Left lung (tissue), 14 donors: ENCODE measurements at places on chromosomes 6 and 20. TPM values are rescaled to one million over a fixed set of nuclear protein-coding genes. Genes with fewer than 3 reads are reported as not detected.
A peak's percentile ranks its signal among the peaks of the same experiment; 100 is the strongest.

Gene AVP
- polyA plus RNA-seq: not detected

Gene TRPC4AP
- 57.8 TPM for polyA plus RNA-seq

GRCh38 chr6:25564943-25565342 lies 87.1 kb upstream of the SCGN start:
- H3K27me3 ChIP-seq: no peaks in the 10 kb centered on the region
- no peak overlapping the region for H3K27ac ChIP-seq

DNA sequence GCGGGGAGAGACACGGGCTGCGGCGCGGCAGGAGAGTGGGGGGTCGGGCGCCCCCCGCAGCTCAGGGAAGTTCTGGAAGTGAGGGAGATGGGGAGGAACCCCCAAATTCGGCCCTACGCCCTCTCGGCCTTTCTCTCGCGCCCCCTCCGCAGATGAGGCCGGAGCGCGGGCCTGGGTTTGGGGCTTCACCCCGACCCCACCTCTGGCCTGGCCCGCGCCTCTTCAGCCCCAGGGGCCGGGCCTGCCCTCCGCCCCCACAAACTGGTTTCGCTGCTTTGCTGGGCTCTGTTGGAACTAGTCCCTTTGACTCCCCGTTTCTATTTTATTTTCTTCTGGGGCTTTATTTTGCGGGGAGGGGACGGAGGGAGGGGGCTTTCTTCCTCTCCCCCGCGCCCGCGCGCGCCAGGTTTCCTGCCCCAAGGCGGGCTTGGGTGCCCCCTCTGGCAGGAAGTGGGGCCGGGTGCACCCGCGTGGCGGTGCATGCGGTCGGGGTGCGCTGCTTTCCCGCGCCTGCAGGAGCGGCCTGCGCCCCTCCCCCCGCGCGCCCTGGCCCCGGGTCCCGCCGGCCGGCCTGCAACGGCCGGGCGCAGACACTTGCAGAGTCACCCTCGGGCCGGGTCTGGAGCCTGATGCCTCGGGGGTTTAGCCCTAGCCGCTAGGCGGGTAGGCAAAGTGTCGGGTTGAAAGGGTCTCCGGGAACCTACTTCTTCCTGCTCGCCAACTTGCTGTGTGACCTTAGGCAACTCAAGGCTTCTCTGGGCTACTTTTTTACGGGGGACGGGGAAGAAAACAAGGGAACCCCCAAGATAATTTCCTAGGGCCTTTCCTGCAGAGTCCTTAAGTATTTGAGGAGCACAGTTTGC lies 1.3 kb downstream of the HMGA1 start:
- peaks cover 30% of the 10 kb centered on the region for H3K36me3 ChIP-seq
- H3K4me1 ChIP-seq: peaks cover 6% of the 10 kb centered on the region
- peak; percentile 17 for DNase-seq

- H3K27me3 ChIP-seq: no peaks in the 10 kb centered on the region
- H3K36me3 ChIP-seq: no peaks in the 10 kb centered on the region
These were observed 236.7 kb downstream of the TENT5A start for GRCh38 chr6:81515562-81516453.

Gene SAPCD1
- polyA plus RNA-seq: 7.9 TPM

DNA sequence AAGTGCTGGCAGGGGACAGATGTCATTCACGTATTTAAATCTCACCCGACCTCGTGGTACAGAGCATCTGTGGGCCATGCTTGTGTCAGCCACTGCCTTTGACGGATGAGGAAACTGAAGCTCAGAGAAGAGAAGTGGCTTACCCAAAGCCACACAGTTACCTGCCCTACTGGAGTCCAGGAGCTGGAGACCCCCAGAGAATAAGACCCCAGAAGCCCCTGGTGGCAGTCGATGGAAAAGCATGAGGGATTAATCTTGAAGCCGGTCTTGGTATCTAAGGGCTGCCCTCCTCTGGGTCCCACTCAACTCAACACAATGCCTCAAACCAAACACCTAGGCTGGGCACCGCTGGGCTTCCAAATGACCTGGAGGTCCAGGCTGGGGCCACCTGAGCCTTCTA lies 83.1 kb downstream of the GRM4 start:
- no peaks in the 10 kb centered on the region for H3K4me1 ChIP-seq
- no peaks in the 10 kb centered on the region for H3K27me3 ChIP-seq
- no peaks in the 10 kb centered on the region for H3K36me3 ChIP-seq
- no peak overlapping the region for H3K4me3 ChIP-seq

Gene PAK1IP1
- polyA plus RNA-seq: 21.4 TPM

Gene YIPF3
- polyA plus RNA-seq: 123 TPM

Gene BPIFB1
- polyA plus RNA-seq: not detected

DNA sequence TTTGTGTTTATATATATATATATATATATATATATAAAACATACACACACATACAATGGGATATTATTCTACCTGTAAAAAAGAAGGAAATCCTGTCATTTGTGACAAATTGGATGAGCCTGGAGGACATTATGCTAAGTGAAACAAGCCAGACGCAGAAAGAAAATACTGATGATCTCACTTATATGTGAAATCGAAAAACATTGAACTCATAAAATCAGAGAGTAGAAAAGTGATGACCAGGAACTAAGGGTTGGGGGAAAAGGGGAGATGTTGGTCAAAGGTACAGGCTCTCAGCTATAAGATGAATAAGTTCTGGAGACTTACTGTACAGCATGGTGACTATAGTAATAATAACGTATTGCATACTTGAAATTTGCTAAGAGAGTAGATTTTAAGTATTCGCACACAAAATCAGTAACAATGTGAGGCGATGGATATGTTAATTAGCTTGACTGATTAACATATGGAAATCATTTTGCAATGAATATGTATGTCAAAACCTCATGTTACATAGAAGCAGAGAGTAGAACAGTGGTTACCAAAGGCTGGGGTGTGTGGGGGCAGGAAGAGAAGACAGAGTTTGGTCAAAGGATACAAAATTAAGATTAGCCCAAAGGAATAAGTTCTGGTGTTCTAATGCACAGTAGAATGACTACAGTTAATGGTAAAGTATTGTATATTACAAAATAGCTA lies 92.3 kb upstream of the PHACTR1 start:
- H3K27ac ChIP-seq: no peak overlapping the region
- no peak overlapping the region for H3K4me3 ChIP-seq
- no peaks in the 10 kb centered on the region for H3K27me3 ChIP-seq
- no peaks in the 10 kb centered on the region for H3K4me1 ChIP-seq
- no peak for DNase-seq

DNA sequence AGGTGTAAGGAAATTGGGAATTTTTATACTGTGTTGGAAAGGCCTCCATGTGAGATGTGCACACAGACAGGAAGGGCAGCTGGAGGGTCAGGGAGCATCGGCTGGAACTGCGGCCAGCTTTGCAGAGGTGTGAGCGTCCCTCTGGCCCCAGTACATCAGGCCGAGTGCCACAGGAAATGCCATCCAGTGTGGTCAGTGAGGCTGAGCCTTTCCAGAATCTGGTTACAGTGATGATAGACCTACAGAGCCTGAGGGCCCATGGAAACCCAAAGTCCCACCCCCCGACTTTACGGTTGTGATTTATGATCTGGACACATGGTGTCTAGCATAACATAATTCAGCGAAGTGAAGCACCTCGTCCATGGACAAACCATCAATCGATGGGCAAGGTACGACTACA lies 137.3 kb upstream of the PDE10A start:
- no peak for DNase-seq
- no peak overlapping the region for H3K4me3 ChIP-seq
- no peaks in the 10 kb centered on the region for H3K36me3 ChIP-seq
- H3K27me3 ChIP-seq: peaks cover 17% of the 10 kb centered on the region
- no peak overlapping the region for H3K27ac ChIP-seq

DNA sequence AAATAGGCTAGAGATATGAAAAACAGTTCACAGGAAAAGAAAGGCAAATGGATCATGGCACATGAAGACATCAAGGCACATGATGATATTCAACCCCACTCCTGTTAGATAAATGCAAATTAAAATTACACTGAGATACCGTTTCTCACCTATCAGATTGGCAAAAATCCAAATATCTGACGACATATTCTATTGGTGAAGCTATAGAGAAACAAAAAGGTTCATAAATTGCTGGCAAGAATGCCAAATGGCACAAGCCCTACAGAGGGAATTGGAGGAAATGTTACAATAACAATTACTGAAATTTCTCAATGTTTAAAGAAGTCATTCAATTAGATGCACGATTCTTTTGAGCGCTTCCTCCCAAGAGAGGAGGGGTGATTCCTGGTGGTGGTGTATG lies 45.3 kb upstream of the DSN1 start:
- no peak for DNase-seq
- no peak overlapping the region for H3K27ac ChIP-seq
- peaks cover 23% of the 10 kb centered on the region for H3K36me3 ChIP-seq
- H3K4me1 ChIP-seq: peaks cover 13% of the 10 kb centered on the region
- no peak overlapping the region for H3K4me3 ChIP-seq

DNA sequence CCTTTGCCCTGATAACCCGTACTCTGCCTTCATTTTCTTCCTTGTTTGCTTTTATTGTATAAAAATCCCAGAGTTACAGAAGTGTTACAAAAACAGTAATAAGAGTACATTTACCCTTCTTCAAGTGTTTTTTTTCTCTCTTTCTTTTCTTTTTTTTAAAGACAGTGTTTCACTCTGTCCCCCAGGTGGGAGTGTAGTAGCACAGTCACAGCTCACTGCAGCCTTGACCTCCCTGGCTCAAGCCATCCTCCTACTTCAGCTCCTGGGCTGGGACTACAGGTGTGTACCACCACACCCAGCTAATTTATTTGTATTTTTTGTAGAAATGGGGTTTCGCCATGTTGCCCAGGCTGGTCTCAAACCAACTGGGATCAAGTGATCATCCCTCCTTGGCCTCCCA lies 402.7 kb downstream of the CDKAL1 start:
- no peaks in the 10 kb centered on the region for H3K27me3 ChIP-seq
- no peak overlapping the region for H3K4me3 ChIP-seq
- no peak for DNase-seq
- no peaks in the 10 kb centered on the region for H3K36me3 ChIP-seq
- H3K27ac ChIP-seq: no peak overlapping the region

Gene MICAL1
- polyA plus RNA-seq: 67.5 TPM

GRCh38 chr20:64048402-64049044 lies 916 bp downstream of the SOX18 start:
- peak overlapping the region; percentile 48 for H3K4me3 ChIP-seq
- DNase-seq: no peak
- H3K27ac ChIP-seq: peak overlapping the region; percentile 56
- H3K27me3 ChIP-seq: peaks cover 90% of the 10 kb centered on the region

DNA sequence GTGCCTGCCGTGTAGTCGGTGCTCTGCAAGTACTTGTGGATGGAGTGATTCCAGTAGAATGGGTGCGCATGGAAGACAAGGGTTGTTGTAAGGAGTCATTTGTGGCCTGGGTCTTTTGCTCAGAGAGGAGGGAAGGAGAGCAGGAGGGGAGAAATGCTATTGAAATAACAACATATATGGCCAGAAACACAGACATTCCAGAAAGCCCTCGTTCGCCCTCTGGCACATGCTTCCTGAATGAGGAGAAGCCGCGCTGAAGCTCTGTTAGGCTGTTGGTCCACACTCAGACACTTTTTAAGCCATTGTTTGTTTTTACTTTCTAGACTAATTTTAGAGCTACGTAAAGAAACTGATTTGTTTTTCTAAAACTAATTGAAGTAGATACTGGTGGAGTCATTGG lies 107.4 kb downstream of the RPP40 start:
- no peaks in the 10 kb centered on the region for H3K36me3 ChIP-seq
- DNase-seq: no peak
- H3K4me1 ChIP-seq: no peaks in the 10 kb centered on the region
- H3K27ac ChIP-seq: no peak overlapping the region
- H3K27me3 ChIP-seq: no peaks in the 10 kb centered on the region

GRCh38 chr6:150373260-150373701 lies 4.5 kb downstream of the IYD start:
- H3K36me3 ChIP-seq: no peaks in the 10 kb centered on the region
- no peak for DNase-seq
- no peak overlapping the region for H3K27ac ChIP-seq
- H3K27me3 ChIP-seq: no peaks in the 10 kb centered on the region
- no peak overlapping the region for H3K4me3 ChIP-seq
- peaks cover 9% of the 10 kb centered on the region for H3K4me1 ChIP-seq

GRCh38 chr6:159212525-159213280 lies 43.5 kb downstream of the FNDC1 start:
- H3K4me1 ChIP-seq: no peaks in the 10 kb centered on the region
- no peaks in the 10 kb centered on the region for H3K36me3 ChIP-seq
- H3K27me3 ChIP-seq: no peaks in the 10 kb centered on the region
- no peak overlapping the region for H3K27ac ChIP-seq

DNA sequence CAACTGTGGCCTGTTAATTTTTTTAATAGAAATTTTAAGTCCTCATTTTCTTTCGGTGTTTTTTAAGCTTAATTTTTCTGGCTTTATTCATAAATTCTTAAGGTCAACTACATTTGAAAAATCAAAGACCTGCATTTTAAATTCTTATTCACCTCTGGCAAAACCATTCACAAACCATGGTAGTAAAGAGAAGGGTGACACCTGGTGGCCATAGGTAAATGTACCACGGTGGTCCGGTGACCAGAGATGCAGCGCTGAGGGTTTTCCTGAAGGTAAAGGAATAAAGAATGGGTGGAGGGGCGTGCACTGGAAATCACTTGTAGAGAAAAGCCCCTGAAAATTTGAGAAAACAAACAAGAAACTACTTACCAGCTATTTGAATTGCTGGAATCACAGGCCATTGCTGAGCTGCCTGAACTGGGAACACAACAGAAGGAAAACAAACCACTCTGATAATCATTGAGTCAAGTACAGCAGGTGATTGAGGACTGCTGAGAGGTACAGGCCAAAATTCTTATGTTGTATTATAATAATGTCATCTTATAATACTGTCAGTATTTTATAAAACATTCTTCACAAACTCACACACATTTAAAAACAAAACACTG lies 10.1 kb downstream of the HFE start:
- H3K4me3 ChIP-seq: no peak overlapping the region
- H3K4me1 ChIP-seq: no peaks in the 10 kb centered on the region
- H3K27ac ChIP-seq: no peak overlapping the region
- no peaks in the 10 kb centered on the region for H3K36me3 ChIP-seq
- peak; percentile 54 for DNase-seq

- no peak for DNase-seq
- no peak overlapping the region for H3K4me3 ChIP-seq
- no peaks in the 10 kb centered on the region for H3K36me3 ChIP-seq
- no peaks in the 10 kb centered on the region for H3K27me3 ChIP-seq
- peak overlapping the region; percentile 65 for H3K27ac ChIP-seq
These were observed 2.1 kb downstream of the RAET1E start for GRCh38 chr6:149895833-149896271.

DNA sequence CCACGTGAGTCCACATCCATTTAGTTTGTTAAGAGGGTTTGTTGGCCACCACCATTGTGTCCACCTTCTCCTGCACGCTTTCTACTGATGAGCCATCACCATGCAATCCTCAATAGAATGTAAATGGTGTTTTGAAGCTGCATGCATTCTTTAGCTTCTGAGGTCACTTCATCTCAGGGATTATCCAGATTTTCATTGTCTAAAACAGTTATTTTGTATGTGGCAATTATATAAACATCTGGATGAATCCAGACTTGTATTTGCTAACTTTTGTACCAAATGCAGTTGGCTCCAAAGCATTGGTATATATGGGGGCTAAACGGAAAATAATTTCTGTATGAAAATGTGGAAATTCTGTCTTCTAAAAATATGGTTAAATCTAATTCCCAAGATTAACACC lies 231.2 kb upstream of the ARID1B start:
- H3K27ac ChIP-seq: no peak overlapping the region
- no peaks in the 10 kb centered on the region for H3K27me3 ChIP-seq
- no peaks in the 10 kb centered on the region for H3K36me3 ChIP-seq

- no peaks in the 10 kb centered on the region for H3K27me3 ChIP-seq
- no peak for DNase-seq
- no peaks in the 10 kb centered on the region for H3K36me3 ChIP-seq
- no peak overlapping the region for H3K27ac ChIP-seq
These were observed 195.6 kb downstream of the NFATC2 start for GRCh38 chr20:51346686-51347485.
